ENCODE measurements at places on chromosomes 1 and 21.
A peak's percentile ranks its signal among the peaks of the same experiment; 100 is the strongest.

- DNase-seq, result no peak
Measured at GRCh38 chr1:201284636-201285035, 1.3 kb downstream of the PKP1 start.

GRCh38 chr1:23810818-23811540 lies 10.4 kb upstream of the GALE start:
- peak; percentile 37 for DNase-seq

DNA sequence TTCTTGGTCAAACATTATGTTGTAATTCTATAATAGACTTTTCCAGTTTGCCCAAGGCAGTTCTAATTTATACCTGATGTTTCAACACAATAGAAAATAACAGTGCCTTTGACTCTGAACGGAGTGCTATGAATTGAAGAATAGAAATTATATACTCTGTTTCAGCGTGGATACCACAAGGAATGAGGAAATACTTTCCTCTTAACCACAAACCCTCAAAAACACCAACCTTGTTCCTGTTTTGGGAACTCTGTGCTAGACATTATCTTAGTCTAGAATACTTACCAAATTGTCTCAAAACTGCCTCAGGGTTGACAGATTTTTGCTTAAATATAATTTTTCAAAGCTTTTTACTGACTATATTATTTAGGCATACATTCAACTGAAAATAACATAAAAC lies 1629.3 kb downstream of the MRPL39 start:
- no peak for DNase-seq

GRCh38 chr1:116911188-116911553 lies 1.5 kb downstream of the PTGFRN start:
- DNase-seq, result no peak

DNA sequence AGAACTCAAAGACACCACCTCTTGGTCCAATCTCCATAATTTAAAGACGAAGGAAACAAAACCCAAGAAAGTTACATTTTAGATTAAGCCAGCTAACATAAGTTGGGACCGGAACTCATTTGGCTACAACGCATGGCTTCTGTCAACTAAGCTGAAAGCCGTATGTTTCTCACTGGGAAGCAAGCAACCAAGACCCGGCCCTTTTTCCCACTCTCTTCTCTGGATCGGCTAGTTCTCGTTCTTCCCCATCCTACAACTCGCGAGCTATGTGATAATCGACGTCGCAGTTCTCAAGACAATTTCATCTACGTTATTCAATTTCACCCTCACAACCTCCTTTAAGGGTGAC lies 601 bp downstream of the CCT8 start:
- no peak for DNase-seq

- no peak for DNase-seq
Measured at GRCh38 chr21:35923971-35924370, 136.4 kb downstream of the SETD4 start.

GRCh38 chr1:200323856-200324400 lies 85.9 kb downstream of the ZNF281 start:
- no peak for DNase-seq

DNA sequence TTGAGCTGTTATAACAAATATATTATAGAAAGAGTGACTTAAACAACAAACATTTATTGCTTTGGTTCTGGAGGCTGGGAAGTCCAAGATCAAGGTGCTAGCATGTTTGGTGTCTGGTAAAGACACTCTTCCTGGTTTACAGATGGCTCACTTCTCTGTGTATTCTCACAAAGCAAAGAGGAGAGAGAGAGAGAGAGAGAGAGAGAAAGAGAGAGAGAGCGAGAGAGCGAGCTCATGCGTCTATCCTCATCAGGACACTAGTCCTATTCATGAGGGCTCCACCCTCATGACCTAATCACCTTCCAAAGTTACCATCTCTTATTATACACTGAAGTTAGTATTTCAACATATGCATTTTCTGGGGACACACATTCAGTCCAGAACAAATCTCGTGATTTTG lies 32.7 kb upstream of the PCP4 start:
- DNase-seq, result no peak

DNA sequence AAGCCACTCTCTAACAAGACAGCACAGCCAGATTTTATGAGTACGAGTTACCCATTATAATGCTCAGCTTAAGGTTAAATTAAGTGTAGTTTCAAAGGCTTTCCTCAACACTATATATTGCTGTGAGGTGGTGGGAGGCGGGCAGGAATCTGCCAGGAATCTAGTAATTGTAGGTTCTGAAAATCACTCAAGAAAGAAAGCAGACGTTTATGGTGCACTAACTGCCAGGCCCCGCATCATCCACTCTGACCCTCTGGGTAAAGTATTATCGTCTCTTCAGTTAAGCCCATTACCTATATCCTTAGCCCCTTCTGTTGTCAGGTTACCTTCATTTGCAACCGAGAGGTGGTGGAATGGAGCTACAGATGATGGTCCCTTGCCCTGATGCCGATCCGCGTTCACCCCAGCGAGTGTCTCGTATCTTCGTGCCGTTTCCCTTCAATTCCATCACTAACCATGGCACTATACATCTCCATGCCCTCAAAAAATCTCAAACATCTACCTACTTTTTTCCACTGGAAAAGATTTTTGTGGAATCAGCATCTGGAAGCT lies 12.4 kb downstream of the HMGN1 start:
- no peak for DNase-seq

DNA sequence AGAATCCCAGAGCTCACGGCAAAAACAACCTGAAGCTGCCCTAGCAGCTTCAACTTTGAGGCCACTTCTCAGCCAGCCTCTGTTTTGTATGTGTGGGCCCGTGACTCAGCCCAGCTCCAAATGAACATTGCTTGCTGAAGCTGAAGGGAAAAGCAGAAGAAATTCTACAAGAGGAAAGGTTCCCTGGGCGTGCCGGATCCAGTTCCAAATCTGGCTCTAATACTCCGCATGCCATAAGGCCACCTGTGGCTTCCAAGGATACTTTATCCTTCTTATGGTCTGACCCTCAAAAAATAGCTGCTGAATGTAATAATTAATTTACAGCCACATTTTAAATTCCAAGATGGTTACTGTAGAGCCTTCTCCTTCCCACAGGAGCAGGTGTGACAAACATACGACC lies 24.3 kb downstream of the TSPAN2 start:
- no peak for DNase-seq

GRCh38 chr1:236081546-236082227 lies 16.8 kb upstream of the NID1 start:
- DNase-seq, result no peak

DNA sequence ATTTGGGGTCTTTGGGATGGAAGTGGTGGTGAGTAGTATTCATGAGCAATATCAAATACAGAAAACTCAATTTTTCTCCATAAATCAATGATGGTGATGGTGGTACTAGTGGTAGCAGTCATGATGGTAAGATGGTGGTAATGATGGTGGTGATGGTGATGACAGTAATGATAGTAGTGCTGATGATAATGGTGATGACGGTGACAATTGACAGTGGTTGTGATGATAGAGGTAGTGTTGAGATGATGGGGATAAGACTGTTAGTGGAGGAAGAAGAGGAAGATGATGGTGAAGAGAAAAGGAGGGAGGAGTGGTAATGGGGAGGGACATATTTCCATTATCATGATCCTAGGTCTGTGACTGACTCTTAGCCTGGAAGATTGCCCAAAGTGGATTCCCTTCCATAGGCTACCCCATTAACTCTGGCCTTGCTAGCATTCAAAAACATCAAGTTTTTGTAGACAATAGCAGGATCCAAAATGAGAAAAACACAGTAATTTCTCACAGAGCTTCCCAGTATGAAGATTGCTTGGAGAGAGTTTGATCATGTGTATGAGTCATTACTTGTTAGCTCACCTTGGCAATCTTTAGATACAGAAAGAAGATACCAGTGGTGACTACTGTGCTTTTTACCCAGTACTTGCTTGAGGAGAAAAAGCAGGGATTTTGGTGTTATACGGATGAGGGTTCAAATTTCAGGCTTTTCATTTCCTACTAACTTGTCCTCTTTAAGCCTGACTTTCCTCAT lies 93.9 kb downstream of the ATP1A1 start:
- no peak for DNase-seq

- DNase-seq, result no peak
Measured at GRCh38 chr21:28928578-28929420, 63.9 kb downstream of the LTN1 start.

DNA sequence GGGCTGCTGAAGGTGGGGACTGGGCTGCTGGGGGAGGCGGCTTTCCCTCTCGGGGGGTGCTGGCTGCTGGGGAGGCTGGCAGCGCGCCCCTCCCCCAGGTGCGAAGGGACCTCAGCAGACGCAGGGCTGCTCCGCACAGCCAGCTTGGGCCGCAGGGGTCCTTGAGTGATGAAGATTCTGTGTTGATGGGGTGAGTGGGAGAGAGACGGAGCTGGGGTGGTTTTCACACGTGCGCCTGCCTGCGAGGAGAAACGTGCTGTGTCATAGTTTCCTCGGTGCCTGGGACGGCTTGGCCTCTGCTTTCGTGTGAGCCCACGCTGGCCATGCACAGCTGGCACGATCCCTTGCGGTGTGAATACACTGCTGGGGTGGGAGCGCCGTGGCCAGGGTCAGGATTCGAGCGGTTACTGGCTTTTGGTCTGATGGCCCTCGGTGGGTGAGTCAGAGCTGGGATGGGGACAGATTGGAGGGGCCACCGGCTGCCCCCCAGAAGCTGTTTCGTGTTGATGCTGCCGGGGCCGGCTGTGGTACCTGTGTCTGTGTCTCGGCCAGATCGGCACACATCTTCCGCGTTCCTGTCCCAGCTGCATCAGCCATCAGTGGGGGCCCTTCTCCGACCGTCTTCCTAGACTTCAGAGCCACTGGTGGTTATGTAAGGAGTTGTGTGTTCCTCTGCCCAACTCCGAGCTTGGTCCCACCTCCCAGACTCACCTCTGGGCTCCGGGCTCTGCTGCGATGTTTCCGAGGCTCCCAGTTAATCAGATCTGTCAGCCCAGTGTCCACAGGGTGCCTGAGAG lies 24.9 kb downstream of the PRKCZ start:
- DNase-seq, result no peak

DNA sequence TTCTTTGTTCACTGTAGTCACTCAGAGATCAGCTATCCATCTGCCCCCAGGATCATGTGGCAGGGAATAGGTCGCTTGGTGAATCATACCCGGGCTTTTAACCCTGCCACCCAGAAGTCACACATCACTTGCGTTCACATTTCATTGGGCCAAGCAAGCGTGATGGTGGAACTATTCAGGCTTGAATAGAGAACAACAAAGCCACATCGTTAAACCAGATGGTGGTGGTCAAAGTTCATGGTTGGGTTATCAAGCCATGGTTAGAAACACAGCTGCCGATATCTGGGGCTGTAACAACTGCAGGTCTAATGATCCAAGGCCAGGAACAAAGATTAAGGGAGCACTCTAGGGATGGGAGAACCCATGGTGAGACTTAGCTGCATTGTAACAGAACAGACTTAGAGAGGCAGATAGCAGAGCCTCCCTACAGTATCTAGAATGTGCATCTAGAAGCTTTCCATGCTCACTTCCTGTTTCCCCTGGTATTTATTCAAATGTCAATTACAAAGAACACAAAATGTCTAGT lies 40.0 kb upstream of the PTPRC start:
- DNase-seq, result no peak

DNA sequence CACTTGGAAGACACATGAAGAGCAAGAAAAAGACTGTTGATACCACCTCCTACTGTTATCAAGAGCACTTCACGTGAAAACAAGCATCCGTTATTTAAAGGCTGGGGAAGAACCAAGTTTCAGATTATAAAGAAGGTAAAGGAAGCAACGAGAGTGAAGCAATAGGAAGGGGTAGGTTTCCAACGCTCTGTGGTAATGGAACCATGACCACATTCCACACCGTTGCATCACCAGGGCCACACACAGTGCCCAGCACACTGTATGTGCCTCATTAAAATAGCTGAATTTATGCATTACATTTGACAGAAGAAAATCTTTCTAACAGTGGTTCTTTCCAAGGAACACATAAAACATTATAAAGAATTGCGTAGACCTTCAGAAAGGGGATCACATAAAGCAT lies 435.8 kb downstream of the MRPL39 start:
- no peak for DNase-seq

GRCh38 chr1:78275906-78276685 lies 214.7 kb upstream of the PTGFR start:
- no peak for DNase-seq

DNA sequence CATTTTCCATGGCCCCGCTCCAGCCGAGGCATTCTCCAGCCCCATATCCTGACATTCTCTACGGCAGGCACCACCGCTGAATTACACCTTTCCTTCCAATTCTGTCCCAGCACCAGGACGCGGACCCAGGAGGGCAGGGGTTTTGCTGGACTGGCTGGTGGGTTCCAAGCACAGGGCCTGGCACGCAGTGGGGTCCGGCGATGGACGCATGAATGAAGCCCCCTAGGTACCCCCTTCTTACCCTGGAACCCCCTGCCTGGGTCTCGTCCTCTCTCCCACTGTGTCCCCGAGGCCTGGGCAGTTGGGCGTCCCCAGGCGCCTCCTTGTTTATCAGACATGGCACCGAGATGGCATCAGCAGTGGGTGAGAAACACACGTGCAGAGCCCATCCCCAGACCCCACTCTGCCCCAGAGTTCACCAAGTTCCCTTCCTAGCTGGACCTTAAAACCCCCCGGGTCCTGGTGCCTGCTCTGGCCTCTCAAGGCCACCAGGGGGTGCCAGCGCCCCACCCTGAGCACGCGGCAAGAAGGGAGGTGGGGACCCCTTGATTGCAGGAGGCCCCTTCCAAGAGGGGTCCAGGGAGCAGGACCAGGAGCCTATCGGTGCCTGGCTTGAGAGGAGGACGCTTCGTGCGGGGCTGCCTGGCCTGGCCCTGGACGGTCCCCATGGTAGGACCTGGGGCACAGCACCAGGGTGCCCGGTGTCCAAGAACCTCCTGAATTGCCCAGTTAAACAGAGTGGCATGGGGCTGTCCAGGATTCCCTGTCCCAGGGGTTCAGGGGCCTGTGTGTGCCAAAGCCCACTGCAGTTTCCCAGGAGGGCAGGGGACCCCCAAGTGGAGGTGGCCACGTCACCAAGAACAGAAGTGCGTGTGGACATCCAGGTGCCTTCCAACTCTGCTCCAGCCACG lies 46.1 kb downstream of the MEGF6 start:
- peak; percentile 26 for DNase-seq

DNA sequence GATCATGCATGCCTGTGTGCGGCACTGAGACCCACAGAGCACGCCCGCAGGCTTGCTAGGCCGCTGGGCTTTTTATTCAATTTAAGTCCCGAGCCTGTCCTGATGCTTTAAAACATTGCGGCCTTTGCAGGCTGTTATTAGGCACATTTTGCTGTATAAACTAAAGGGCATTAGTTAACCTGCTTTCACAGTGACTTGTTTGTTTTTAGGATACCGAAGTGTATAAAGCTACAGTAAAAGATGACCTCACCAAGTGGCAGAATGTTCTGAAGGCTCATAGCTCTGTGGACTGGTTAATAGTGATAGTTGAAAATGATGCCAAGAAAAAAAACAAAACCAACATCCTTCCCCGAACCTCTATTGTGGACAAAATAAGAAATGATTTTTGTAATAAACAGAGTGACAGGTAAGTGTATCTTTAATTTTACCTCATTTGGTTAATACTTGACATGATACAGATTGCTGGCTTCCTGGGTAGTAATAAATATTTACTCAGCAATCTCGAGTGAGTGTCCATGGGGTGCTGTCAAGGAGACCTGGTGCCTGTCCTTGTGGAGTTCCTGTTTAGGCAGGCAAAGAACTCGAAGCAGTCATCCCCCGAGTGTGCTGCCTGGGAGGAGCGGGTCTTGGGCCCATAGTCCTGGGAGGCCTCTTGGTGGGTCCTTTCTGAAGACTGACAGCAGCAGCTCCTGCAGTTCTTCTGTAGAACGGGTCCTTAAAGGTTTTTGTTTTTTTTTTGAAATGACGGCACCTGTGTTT lies 40.1 kb downstream of the TRAPPC10 start:
- DNase-seq, result no peak

Measured in stimulated activated CD4-positive, alpha-beta T cell treated with anti-CD3 and anti-CD28 coated beads, Interleukin-1b, Interleukin-23, amount 100 ng/mL, for 4 hours (primary cell).